ENCODE measurements at places on chromosomes 7 and 10. TPM values are rescaled to one million over a fixed set of nuclear protein-coding genes. Genes with fewer than 3 reads are reported as not detected.

GRCh38 chr7:21256310-21256877 is 171.5 kb upstream of the SP4 start:
- no peak for DNase-seq

- DNase-seq, result no peak
These were observed 26.2 kb downstream of the PPP2R2D start for GRCh38 chr10:131926743-131927595.

GRCh38 chr10:9823268-9823930 is 1194.3 kb upstream of the CELF2 start:
- no peak for DNase-seq

POLR1F gene
- total RNA-seq, result 8.5 TPM

SP8 gene
- not detected for total RNA-seq

DNA sequence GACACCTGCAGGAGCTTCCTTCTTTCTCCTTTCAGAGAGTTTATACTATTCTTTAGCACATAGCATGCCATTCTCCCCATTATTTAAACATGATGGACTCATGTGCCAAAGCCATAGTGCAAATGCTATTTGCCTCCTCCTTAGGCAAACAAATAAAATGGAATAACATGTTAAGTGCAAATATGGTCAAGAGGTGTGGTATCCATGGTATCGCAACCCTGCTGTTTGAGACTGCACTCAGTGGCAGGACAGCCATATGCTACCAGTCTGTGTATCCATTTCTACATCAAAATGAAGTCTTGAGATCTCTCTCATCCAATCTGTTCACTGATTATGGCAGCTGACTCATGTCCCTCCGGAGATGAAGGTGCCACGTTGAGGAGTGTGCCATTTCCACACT is 22.8 kb downstream of the HEPACAM2 start:
- no peak for DNase-seq

- no peak for DNase-seq
These were observed 75.4 kb downstream of the FGFR2 start for GRCh38 chr10:121522831-121523230.

GRCh38 chr7:1794888-1795542 is 124.9 kb downstream of the ELFN1 start:
- DNase-seq, result no peak

- no peak for DNase-seq
These were observed 12.3 kb upstream of the FAM133B start for GRCh38 chr7:92602352-92603088.

GRCh38 chr7:27868131-27868550 is 128.2 kb downstream of the TAX1BP1 start:
- DNase-seq, result no peak

DNA sequence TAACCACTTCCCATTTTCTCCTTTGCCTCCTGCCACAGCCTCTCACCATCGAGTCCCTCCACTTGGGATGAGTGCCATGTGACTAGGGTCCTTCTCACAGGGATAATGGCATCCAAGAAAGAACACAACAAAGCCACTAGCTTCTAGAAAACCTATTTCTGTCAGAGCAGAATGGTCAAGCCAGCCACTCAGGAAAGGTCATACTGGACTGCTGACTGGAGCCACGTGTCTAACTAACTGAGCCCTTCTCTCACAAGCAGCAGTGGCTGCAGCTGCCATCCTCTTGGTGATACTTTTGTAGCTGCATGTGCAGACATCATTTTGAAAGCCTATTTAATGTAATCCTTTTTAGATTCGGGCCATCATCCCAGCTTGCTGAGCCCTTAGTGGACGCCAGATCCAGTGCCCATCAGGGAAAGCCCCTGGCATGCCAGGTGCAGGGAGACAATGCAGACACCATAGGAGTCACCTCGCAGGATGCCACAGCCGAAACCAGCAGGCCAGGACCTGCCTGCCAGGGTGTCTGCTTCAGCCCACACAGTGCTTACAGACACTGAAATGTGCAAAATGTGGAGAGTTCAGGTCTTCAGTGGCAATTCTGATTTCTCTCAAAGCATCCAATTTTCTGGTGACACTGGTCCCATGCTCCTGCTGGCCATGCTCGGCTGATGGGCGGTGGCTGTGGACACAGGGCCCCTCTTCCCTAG is 98.3 kb upstream of the DDC start:
- DNase-seq, result no peak

GRCh38 chr7:152556013-152556755 is 119.8 kb downstream of the XRCC2 start:
- no peak for DNase-seq

DNA sequence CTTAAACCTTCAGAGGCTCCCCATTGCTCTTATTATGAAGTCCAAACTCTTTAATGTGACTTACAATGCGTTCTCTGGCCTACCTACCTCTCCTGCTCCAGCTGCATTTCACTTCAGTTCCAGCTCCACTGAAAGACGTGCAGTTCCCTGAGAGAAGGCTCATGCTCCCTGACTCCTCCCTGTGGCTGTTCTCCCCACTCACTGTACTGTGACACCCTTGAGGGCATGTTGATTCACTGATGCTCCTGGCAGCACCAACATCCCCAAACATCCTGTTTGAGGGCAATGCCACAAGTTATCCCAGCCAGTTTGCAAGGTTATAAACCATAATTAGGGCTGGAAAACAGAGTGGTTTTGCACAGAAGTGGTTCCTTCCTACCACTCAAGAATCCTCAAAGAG is 111.2 kb downstream of the LSM5 start:
- no peak for DNase-seq

DNA sequence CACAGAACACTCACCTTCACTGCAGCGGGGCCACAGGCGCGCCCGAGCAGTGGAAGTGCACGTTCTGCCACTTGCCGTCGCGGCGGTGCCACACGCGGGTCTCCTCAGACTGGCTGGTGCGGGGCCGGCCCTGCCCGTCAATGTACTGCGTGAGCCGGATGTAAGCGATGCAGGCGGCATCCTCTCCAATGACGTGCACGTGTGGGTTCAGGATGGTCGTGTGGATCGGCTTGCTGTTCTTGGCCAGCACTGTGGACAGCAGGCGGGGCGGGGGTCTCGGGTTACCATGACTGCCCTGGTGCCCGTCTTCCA is 19.2 kb downstream of the YKT6 start:
- peak; percentile 9 for DNase-seq

MMP21 gene
- total RNA-seq, result not detected

ACSM6 gene
- not detected for total RNA-seq

NUTM2D gene
- 6.0 TPM for total RNA-seq

- DNase-seq, result no peak
These were observed 355.1 kb downstream of the AUTS2 start for GRCh38 chr7:69953136-69954067.

GRCh38 chr10:14550471-14550981 is 219.8 kb upstream of the FRMD4A start:
- no peak for DNase-seq

GRCh38 chr7:66778201-66778600 is 37.7 kb downstream of the RABGEF1 start:
- no peak for DNase-seq

DNA sequence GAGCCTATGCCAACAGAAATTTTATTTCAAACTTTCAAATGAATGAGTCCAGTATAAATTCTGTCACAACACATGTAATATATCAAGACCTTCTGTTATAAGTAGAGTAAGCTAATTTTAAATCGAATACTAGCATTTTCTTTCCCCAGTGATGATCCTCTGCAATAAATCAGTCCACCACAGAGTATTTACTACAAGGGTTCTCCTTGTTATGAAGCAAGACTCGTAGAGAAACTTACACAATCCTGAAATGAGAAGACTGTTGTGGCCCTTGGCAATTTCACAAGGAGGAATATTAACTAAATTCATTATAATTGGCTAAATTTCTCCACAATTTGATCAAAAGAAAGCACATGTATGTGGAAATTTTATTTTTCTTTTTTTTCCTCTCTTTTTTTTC is 312.4 kb upstream of the DGKB start:
- no peak for DNase-seq

PVRIG gene
- not detected for total RNA-seq

SORBS1 gene
- total RNA-seq, result 896 TPM

- no peak for DNase-seq
These were observed 295.4 kb downstream of the CNTNAP2 start for GRCh38 chr7:146411975-146412374.

DNA sequence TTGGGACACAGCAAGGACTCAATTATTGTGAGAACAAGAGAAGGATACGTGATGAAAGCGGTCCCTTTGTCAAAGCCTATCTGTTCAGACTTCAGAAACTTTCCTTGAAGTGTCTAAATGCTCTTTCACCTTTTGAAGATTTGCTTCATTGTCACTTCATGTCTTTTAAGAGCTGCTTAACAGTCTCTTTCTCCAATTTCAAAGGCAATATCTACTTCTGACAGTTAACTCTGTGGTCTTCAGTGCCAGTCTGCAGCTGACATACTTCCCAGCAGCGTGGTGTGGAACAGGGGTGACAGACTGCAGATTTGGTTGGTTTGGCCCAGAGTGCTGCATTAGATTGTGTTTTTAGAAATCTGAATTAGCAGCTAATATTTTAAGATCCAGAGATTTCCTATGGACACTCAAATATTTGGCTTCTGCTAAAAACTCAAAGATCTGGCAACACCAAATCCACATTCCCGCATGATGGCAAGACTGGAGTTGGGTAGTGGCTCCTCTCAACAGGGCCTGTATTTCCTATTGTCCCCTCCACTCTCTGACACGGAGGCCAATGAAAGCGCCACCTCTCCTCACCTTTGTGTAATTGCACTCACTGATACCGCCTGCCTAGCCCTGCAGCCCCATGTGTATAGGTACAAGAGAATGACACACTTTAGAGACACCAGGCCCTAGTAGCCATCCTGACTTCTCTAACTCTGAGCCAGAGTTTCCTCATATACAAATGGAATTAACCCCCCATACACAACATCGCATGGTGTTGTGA is 11.5 kb downstream of the SCRN1 start:
- no peak for DNase-seq

- DNase-seq, result no peak
These were observed 142.6 kb downstream of the DOCK1 start for GRCh38 chr10:127047878-127048238.

GRCh38 chr7:140592964-140593671 is 47.5 kb downstream of the DENND2A start:
- DNase-seq, result no peak

DNA sequence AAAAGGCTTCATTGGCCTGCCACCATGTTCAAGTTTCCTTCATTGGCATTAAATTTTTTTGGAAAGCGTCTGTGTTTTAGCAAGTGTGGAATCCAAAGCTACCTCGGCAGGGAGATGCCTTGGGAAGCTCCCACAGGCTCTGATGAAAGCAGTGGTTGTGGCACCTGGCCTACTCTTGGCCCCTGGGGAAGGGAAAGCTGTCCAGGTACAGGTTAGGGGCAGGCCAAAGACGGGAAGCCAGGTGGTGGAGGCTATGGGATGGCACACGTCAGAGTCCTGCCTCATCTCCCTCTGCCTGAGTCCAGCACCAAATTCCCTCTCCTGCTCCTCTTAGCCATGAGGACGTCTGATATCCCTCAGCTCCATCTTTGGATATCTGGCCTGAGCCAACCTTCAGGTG is 49.7 kb downstream of the C10orf120 start:
- no peak for DNase-seq

- no peak for DNase-seq
These were observed 455.1 kb downstream of the AUTS2 start for GRCh38 chr7:70053421-70053820.

GRCh38 chr10:112210666-112211065 is 27.1 kb upstream of the GPAM start:
- no peak for DNase-seq
